ENCODE measurements at places on chromosomes 4 and X.

- no peak for DNase-seq
These were observed 374.3 kb downstream of the IQCM start for GRCh38 chr4:149441338-149441737.

- no peak for DNase-seq
These were observed 1233.1 kb downstream of the C4orf33 start for GRCh38 chr4:130329036-130329435.

DNA sequence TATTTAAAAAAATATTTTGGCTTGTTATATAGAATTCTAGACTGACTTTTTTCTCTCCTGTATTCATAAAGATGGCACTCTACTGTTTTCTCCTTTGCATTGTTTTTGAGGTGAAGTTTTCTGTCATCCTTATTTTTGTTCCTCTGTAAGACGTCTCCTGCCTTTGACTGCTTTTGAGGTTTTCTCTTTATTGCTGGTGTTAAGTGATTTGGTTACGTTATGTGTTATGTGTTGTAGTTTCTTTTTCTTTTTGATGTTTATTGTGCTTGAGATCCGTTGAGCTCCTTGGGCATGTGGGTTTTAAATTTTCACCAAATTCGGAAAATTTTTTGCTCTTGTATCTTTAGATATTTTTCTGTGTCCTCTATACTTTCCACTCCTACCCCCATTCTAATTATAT is 50.0 kb downstream of the KDM6A start:
- DNase-seq, result no peak

GRCh38 chrX:39476604-39477021 is 621.1 kb downstream of the BCOR start:
- no peak for DNase-seq

DNA sequence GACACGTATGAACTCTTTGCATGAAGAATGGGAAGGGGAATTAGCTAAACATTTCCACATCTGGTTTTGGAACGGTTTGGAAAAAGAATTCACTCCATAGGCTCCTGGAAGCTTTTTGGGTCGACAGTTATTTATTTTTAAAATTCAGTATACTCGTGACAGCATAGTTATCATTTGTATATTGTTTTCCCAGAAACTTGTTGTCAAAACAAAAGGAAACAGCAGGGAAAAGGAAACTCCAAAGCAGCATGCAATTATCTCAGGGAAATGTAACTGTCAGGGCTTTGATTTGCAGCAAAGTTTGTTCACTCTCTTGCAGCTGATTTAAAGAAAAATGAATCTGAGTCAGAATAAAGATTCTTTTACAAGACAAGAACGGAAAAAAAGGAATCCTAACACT is 86.5 kb downstream of the PLAC1 start:
- no peak for DNase-seq

Measured in activated CD4-positive, alpha-beta T cell treated with anti-CD3 and anti-CD28 coated beads for 36 hours (primary cell).